ENCODE measurements at places on chromosomes 13 and 19. TPM values are rescaled to one million over a fixed set of nuclear protein-coding genes. Genes with fewer than 3 reads are reported as not detected.

- DNase-seq: no peak
Measured at GRCh38 chr19:10603873-10604459, 16.9 kb upstream of the AP1M2 start.

- no peak for DNase-seq
Measured at GRCh38 chr19:39408392-39409207, 2.0 kb downstream of the ZFP36 start.

DNA sequence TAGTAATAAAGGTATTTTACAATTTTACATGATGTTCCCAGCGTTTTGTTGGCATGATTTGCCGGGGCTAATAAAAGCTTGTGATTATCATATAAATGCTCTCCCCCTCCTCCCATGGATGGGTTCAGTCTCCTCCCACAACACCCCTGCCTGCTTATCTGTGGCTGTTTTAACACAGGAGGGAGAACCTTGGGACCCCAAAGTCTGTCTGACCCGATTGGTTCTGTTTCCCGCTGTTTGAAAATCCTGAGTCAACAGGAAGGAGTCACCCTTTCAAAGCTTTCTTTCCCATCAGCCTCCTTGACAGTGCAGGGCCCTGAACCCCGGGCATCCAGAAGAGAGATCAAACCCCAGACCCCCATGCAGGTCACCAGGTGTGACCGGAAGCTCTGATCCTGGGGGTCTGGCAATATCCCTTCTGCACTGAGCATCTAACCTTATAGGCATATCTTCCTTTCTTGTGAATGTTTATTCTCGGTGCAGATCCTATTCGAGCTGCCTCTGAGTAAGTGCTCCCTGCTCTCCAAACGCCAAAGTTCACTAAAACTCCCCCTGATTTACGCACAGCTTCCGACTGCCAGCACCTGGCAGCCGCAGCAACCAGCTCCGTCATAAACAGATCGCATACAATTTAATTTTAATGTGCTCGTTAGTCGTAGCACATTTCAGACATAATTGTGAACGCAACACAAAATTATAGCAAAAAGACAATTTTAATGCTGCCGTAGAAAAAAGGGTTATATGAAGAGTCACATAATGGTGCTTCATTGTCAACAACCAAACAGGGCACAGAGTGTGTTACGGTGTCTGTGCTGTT, 74.8 kb downstream of the TSHZ3 start:
- no peak for DNase-seq

GRCh38 chr13:80039000-80039399, 301.9 kb downstream of the SPRY2 start:
- no peak for DNase-seq

Gene LRRC4B
- 2.2 TPM for polyA plus RNA-seq

GRCh38 chr13:79346300-79346914, 59.6 kb downstream of the RBM26 start:
- no peak for DNase-seq

DNA sequence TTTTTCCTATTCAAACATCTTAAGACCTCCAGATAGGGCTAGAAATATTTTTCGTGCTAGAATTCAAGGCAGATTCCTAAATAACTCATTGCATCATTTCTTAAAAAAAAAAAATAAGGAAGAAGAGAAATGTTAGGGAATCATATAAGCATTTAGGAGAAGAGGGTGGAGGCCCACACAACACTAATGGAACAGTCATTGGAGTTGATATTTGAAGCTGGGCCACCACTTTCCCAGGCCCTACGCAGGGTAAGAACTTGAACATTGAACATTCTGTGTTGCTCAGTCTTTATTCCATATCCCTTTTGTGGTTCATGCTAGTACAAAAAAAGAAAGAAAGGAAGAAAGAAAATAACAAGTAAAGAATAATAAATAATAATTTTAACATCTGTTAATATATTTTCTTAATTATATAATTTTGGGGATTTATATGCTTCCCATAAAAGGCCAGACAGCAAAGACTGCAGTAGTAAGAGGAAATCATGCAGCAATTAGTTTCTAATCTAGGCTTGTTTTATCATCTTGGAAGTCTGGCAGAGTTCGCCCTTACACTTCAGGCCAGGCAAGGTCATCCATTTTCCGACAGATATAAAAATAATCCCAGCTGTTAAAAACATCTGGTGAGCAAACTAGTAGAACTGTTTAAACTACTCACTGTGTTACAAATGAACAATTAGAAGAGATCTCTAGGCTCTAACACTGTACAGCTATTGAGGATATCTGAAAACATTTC, 127.7 kb downstream of the FRY start:
- no peak for DNase-seq

DNA sequence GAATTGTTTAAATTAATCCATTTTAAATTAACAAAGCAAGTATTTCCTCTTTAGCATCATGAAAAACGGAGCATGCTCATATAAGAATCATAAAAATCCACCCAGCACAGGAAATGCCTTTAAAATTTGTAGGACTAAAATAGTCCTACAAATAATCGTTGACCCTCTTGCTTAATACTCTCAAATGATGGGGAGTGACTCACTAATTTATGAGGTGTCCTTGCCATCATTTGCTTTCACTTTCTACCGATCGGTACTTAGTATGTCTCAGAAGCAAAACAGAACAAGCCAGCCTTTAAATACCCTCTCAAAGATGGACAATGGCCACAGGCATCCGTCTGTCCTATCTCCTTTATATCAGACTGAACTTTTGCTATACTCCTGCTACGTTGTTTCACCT, 97.2 kb downstream of the SUCLA2 start:
- no peak for DNase-seq

GRCh38 chr13:71513411-71514033, 353.5 kb downstream of the DACH1 start:
- DNase-seq: no peak

DNA sequence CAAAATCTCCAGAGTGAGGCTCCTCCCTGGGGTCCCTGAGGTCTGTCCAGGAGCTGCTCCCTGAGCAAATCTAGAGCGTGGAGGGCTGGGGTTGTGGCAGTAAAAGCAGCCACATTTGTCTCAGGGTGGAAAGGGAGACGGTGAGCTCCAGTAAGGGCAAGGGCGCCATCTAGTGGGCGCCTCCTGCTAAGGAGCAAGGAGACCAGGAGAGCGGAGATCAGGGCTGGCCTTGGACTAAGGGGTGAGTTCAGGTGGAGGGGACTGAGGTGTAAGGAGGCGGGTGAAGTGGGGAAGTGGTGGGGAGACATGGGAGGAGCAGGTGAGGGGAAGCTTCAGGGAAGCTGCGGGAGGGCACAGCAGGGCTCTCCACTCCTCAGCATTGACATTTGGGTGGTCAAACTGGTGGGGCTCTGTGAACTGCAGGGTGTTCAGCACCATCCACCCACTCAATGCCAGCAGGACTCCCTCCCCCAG, 5.3 kb upstream of the CEACAM21 start:
- DNase-seq: peak; percentile 94

- no peak for DNase-seq
Measured at GRCh38 chr19:22606212-22606553, 27.9 kb upstream of the ZNF492 start.

DNA sequence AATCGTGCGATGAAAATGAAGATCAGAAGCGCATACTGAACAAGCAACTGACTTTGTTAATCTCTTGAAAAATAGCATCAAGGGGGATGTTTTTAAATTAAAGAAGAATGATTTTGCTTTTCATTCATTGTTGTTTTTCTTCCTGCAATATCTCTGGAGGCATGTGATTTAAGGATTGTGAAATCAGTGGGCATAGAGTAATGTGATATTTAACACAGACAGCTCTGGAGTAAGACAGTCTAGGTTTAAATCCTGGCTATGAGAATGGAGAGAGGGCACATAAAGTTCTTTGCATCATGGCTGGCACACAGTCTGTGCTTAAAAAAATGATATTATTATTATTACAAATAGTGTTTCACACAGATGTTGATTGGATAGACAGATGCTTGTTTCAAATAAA, 243.1 kb upstream of the NBEA start:
- no peak for DNase-seq

- no peak for DNase-seq
Measured at GRCh38 chr13:80504453-80504852, 163.5 kb upstream of the SPRY2 start.

GRCh38 chr19:10222201-10222890, 8.8 kb downstream of the S1PR2 start:
- DNase-seq: no peak

- DNase-seq: peak; percentile 87
Measured at GRCh38 chr19:34364830-34365462, at the start of gene GPI. TSS of gene GPI (plus strand) at chr19:34365196. CDS start at chr19:34365267, 71 bp downstream.

Gene IRGC
- polyA plus RNA-seq: not detected

- DNase-seq: peak; percentile 99
Measured at GRCh38 chr19:15456871-15457700, 7.3 kb downstream of the RASAL3 start.

Gene CGB5
- polyA plus RNA-seq: not detected

DNA sequence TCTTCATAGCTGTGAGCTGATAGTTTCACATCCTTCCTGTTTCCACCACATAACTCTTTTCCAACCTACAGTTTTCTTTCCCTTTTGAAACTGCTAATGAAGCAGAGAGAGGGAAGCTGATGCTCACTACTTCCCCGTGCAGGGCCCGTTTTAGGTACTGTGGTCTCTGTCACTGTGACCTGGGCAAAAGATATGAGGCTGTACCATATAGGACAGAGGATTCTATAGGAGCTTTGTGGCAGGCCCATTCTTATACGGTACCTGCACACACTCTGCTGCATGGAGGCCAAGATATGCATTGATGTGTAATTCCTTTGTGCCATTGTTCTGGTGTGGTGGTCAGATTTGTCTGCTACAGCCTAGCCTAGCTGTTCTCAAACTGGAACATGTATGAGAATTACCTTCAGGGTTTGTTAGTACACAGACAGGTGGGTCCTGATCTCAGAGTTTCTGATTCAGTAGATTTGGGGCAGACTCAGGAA, 577.3 kb downstream of the LMO7 start:
- DNase-seq: no peak

DNA sequence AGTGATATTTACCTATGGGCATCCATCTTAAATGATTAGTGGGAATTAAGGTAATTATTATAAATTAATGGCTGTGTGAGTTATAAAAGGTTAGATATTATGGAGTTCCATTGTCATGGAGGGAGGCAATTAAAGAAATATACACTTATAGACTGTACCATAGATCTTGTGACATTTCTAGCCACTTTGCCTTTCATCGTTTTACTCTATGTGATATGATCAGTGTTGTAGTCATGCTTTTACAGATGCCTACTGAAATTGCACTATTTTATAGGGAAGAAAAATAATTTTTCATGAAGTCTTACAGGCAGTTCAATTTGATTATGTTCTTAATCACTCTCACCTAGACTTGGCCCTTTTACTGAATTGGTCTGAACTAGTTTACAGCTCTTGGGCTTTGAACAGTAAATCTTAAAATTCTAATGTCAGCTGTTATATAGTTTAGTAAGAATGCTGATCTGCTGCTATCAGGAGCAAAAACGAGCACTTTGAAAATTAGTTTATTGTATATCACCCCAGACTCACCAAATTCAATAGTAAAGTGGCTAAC, 301.2 kb downstream of the GPC6 start:
- no peak for DNase-seq

Gene UBXN6
- polyA plus RNA-seq: 20.4 TPM

Gene MBD3L2
- not detected for polyA plus RNA-seq

Gene ZNF17
- polyA plus RNA-seq: 2.6 TPM

GRCh38 chr13:44557986-44558385, 18.1 kb downstream of the TSC22D1 start:
- no peak for DNase-seq

DNA sequence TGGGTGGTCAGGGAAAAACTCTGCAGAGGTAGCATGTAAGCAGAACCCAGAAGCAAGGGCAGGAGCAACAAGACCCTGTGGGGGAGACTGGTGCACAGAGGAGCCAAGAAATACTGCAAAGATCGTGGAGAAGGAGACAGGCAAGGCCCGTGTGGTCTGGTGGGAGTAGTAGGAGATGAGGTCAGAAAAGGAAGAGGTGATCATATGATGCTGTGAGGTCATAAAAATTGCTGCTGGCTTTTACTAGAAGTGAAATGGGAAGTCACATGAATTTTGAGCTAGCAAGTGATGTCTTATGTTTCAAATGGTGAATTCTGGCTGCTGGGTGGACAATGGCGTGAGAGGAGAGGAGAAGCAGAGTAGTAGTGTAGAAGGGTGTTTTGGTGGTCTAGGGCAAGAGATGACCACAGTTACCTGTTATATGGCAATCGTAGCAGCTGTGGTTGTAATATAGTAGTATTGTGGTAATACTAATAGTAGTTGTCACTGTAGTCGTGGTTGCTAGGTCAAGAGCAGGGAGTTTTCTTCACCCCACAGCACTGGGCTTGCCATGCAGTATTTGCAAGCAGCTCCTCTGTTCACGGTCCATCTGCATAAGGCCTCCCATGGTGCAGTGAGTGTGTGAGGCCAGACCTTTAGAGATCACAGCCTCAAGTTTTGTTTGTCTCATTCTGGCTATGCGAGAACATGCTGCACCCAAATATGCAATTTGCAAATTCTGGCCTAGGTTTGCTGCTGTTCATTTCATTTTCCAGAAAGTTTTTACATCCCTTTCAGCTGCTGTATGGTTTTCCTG, 205.0 kb downstream of the TSHZ3 start:
- peak; percentile 11 for DNase-seq

DNA sequence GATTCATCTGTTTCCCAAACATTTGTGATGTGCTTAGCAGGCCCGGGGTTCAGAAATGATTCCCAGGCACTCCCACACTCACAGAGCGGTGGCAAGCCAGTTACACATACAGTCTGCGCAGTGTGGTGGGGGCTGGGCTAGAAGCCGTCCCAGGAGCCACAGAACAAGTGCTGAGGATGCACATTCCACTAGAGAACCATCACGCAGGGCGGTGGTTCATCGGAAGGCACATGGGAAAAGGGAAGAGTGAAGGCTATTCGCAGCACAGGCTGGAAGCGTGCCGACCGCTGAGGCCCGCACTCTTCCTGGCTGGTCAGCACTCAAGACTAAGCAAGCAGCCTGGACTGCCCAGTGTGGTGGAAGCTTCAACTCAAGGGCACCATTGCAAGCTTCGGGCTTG, 126.3 kb upstream of the SLC7A1 start:
- no peak for DNase-seq

Gene LGI4
- polyA plus RNA-seq: 3.4 TPM

- DNase-seq: no peak
Measured at GRCh38 chr13:24719139-24719538, 38.9 kb downstream of the ATP12A start.

Gene TIMM50
- 145 TPM for polyA plus RNA-seq

DNA sequence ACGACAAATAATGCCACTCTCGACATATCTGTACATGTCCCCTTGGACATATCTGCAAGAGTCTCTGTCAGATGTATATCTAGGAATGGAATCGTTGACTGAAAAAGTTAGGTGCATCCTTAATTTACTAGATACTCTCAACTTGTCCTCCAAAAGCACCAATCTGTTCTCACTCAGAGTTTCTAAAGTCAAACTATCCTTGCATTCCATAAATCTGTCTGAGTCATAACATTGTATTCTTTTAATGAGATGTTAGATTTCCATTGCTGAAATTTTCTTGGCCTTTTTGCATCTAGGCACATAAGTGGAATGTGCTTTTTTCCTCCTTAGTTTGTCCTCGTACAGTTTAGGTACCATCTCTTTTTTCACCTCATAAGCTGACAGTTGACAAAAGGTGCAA, 139.8 kb downstream of the PTPRS start:
- DNase-seq: no peak
